ENCODE measurements at places on chromosomes 3 and 15. TPM values are rescaled to one million over a fixed set of nuclear protein-coding genes. Genes with fewer than 3 reads are reported as not detected.

DNA sequence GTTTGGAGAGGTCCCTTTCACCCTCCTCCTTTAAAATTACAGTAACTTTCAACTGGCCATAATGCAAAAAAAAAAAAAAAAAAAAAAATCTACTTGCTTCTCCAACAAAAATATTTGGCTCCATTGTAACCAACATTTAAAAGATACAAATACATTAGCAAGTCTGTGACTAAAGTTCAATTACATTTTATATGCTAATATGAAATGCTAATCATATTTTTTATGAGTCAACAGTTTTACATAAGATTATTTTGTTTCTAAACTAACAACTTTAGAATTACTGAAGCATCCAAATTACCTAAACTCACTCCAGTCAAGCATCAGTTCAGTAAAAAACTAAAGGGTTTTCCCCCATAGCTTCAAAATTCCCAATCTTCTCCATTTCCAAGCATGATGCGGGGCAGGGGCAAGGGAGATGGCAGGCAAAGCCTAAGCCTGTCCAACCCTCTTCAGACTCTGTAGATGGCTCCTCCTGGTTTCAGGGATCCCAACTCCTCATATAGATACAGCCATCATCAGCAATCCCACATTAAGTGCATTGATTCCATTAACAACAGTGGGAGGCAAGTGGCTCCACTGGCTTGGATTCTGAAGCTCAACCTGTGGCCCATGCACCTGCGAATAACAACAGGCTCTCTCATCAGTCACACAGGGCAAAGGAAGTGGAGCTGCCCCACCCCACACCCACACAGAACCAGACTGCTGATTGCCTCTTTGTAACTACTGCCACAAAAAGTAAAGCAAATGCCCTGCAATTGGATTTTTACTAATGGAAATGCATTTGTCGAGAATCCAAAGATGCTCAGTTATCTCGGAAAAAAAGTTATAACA lies 15.0 kb downstream of the SFMBT1 start:
- no peak for DNase-seq

- DNase-seq = no peak
Observed at GRCh38 chr15:42595626-42596240, 20.3 kb downstream of the STARD9 start.

Gene MCTP2
- total RNA-seq = 0.56 TPM

Gene SEMA3F
- 14.5 TPM for total RNA-seq

- no peak for DNase-seq
Observed at GRCh38 chr3:9757427-9757826, 7.7 kb downstream of the OGG1 start.

DNA sequence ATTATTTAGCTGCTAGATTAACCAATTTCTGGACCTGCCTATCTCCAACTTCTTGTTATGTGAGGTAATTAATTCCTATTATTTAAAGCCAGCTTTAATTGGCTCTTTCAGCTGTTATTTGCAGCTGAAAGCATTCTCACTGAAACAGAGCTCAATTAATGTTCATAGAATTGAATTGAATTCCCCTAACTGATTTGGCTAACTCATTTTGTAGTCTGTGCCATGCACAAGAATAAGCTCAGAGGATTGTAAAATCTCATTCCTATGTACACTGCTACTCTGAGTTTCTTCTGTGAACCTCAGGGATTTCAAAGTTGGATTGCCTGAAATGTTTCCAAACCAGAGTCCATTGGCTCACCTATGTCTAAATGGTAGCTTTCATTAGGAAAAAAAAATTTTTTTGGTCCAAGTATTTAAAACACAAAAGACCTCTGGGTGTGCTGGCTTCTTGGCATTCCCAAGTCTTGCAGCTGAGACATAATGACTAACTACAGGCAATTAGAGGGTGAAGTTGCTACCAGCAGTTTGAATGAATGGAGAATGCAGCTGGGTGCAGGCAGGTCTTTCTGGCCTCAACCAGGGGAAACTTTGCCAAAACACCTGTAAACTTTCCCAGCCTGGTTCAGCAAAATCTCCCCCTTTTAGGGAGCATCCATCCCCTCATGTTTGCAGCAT lies 134.3 kb downstream of the EDEM1 start:
- DNase-seq = peak; percentile 8

DNA sequence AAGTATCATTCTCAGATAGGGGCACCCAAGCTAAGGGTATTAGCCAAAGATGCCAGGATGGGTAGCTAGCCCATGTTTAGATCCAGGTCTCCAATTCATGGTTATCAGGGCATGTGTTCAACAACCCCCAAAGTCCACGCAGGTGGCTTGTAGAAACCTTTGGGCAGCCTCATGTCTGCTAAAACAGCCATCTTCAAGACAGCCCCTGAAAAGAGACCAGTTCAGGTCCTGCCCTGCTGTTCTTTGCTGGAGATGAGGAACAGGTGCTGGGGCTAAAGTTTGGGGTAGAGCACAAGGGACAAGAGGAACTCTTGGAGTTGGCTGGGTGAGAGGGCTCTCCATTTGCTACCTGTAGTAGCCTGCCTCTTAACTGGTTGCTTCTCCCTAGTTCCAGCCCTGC lies 4.6 kb downstream of the PPM1M start:
- no peak for DNase-seq

Gene ALAS1
- total RNA-seq = 35.0 TPM

GRCh38 chr3:157063469-157063868 lies 96.5 kb downstream of the CCNL1 start:
- DNase-seq = no peak

DNA sequence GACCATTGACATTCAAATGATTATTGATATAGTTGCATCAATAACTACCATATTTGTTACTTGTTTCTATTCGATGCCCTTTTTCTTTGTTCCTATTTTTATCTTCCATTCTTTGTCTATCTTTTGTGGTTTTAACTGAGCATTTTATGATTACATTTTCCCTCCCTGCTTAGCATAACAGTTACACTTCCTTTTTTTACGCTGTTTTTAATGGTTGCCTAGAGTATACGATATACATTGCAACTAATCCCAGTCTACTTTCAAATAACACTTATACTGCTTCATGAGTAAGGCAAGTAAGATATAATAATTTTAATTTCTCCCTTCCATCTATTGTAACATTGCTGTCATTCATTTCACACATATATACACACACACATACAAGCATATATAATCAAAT lies 26.3 kb downstream of the COL6A6 start:
- no peak for DNase-seq

GRCh38 chr3:143831994-143832393 lies 16.3 kb downstream of the SLC9A9 start:
- DNase-seq = no peak

GRCh38 chr3:16842272-16843270 lies 42.2 kb upstream of the PLCL2 start:
- no peak for DNase-seq

DNA sequence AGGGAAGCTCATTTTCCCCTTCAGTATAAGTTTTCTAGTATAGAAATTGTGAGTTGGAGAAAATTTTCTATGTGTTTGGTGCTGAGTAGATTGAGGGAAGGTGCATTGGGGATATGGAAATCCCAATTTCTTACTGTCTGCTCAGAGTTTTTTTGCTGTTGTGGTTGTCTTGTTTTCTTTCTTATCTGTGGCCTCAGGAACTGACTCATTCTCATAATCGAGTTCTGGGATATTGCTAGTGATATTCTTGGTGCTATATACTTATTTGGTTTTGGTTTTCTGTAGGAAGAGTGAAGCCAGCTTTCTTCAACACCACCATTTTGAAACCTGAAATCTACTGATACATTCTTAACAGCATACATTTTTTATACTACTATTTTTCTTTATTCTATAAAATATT lies 869.2 kb downstream of the DIPK2A start:
- DNase-seq = no peak

Gene GOLGA6L24
- not detected for total RNA-seq

GRCh38 chr3:128392818-128393544 lies 73.7 kb downstream of the DNAJB8 start:
- DNase-seq = no peak

Gene PRICKLE2
- total RNA-seq = 10.7 TPM

DNA sequence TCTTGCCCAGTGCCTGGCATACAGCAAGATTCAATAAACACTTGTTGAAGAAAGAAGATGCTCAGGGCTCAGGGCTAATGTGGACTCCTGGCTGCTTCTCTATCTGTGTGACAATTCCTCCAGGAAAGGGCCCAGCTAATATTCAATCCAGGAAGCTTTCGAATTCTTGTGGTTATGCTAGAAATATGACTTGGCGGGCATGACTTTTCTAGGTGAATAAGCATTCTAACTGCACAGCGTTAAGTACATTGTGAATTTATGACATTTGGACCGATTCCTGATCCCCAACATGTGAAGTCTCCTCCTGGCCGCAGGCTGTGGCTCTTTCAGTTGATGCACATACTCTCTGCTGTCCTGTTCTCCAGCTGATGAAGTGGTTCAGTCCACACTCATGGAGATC lies 117.0 kb downstream of the IMPG2 start:
- DNase-seq = no peak
